A549 treated with DMSO at 1 μM for 4 hours (cell line): ENCODE measurements at places on chromosomes 4 and X. TPM values are rescaled to one million over a fixed set of nuclear protein-coding genes. Genes with fewer than 3 reads are reported as not detected.

PCDH19 gene
- total RNA-seq = 0.02 to 0.09 TPM (median 0.05 TPM) in 5 replicates

PIR gene
- 54.2 to 59.9 TPM (median 57.0 TPM) in 5 replicates for total RNA-seq

ATP10D gene
- total RNA-seq = 2.6 to 3.9 TPM (median 3.6 TPM) in 5 replicates

ITM2A gene
- 0.12 TPM in 1 of 5 replicates, not detected in the others for total RNA-seq

ARHGAP24 gene
- 3.4 to 4.9 TPM (median 4.3 TPM) in 5 replicates for total RNA-seq

TMEM35A gene
- total RNA-seq = not detected in 5 replicates

S100P gene
- 21.3 to 67.3 TPM (median 61.9 TPM) in 5 replicates for total RNA-seq

LPAR4 gene
- not detected in 5 replicates for total RNA-seq

CFP gene
- total RNA-seq = 0.25 to 0.65 TPM (median 0.53 TPM) in 5 replicates

PPARGC1A gene
- total RNA-seq = 0.06 to 0.13 TPM (median 0.09 TPM) in 4 of 5 replicates, not detected in the other

CENPVL1 gene
- total RNA-seq = not detected in 5 replicates

AMER1 gene
- total RNA-seq = 2.4 to 3.5 TPM (median 2.9 TPM) in 5 replicates

TMSB15A gene
- 0.15 to 1.1 TPM (median 0.71 TPM) in 5 replicates for total RNA-seq

GPAT3 gene
- 46.2 to 51.7 TPM (median 50.8 TPM) in 5 replicates for total RNA-seq

FAM47E gene
- 0.13 to 0.59 TPM (median 0.14 TPM) in 3 of 5 replicates, not detected in the others for total RNA-seq

NAP1L5 gene
- 1.9 to 2.7 TPM (median 2.4 TPM) in 5 replicates for total RNA-seq

AADAT gene
- 8.3 to 9.1 TPM (median 8.8 TPM) in 5 replicates for total RNA-seq

TRIML2 gene
- total RNA-seq = 58.5 to 93.3 TPM (median 72.4 TPM) in 5 replicates

KCNIP4 gene
- not detected in 5 replicates for total RNA-seq

ATP8A1 gene
- total RNA-seq = 0.02 to 0.13 TPM (median 0.07 TPM) in 5 replicates

BTC gene
- total RNA-seq = 0.76 to 1.8 TPM (median 1.2 TPM) in 5 replicates

COX7B2 gene
- not detected in 5 replicates for total RNA-seq

F8A2 gene
- not detected in 5 replicates for total RNA-seq

HAUS3 gene
- total RNA-seq = 6.8 to 8.9 TPM (median 7.9 TPM) in 5 replicates

CLGN gene
- total RNA-seq = 4.8 to 6.7 TPM (median 5.2 TPM) in 5 replicates
